ENCODE measurements at places on chromosomes 3 and 15.

DNA sequence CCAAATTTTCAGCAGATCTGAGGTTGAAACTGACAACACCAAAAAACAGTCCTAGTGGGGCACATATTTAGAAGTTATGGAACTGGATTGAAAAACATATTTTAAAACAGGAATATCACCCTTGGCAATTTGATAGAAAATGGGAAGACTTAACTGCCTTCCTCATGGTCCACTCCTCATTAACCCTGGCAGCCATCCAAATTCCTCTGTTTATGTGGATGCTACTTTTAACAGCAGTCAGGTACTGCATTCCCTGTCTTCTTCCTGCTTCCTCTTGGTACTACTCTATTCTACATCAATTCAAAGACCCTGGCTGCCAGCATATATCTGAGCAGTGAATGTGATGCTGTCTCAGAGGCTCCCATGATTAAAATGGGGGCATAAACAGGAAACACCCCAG is 54.3 kb downstream of the PDE8A start:
- DNase-seq = no peak

DNA sequence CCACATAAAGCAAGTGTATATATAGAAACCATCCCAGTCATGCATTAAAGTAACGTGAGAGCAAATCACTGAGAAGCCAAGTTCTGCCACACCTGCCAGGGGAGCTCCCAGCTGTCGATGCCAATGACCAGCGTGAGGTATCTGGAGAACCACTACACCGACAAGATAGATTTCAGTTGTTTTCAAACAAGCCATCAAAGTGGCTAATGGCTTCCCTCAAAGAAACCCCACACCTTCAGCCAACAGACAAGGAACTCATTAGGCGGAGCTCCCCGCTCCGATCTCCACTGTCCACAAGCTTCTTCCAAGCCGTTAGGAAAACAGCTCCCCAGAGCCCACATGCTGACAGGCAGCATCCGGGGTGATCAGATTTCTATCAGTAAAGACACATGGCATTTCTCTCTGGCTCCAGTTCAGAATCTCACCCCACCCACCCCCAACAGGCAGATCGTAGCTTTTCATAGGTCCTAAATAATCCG is 54.2 kb upstream of the SPATA12 start:
- DNase-seq = no peak

DNA sequence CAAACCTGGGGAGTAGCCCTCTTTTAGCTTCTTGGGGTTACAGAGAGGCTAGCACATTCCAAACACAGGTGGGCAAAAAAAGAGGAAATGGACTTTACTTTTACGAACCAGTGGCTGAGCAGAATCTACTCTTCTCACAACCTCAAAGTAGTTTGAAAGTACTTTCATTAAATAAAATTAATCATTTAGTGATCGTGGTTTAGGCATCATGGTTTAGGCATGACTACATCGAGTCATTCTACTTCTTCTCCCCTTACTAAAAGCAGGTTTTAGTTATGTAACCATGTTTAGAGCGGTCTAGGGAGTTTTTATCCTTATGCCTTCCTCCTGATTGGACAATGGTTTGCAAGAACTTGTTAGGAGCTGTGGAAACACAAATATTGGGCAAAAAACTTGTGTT is 2.5 kb upstream of the GREM1 start:
- DNase-seq = no peak

DNA sequence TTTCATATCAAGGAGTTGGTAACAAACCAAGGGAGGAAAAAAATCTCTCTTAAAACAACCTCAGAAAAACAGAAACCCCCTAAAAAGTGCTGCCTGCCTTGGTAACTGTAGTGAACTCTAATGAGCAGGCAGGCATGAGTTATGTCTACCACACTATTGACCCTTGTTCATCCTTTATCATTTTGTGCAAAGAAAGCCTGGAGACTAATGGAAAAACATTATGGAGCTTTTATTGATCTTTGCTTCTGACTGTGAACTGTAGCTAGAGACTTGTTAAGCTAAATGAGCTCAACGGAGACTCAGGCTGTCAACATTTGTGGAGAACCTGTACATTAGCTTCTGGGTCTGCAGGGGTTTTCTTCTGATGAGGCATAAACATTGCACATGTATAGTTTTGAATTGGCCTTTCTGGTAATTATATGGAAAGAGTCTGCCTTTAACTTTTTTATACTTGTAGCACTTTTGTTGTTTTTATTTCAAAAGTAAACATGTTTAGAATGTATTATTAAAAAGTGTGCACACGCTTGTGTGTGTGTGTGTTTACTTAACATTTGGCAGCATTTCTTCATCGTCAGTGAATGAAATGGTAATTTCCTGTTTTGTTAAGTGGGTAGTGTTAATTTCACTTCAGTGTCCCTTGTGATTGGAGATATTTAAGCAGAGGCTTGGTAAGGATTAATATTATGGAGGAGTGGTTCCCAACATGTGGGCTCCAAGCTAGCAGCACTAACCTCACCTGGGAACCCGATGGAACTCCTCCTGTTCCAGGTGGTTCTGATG is 15.9 kb upstream of the SPTSSB start:
- no peak for DNase-seq

- no peak for DNase-seq
Measured at GRCh38 chr3:195183071-195183776, 87.7 kb downstream of the XXYLT1 start.

GRCh38 chr3:61768284-61769037 is 207.1 kb downstream of the PTPRG start:
- DNase-seq = peak; percentile 47

- DNase-seq = peak; percentile 88
Measured at GRCh38 chr3:14423197-14423743, 20.9 kb downstream of the SLC6A6 start.

GRCh38 chr15:99477791-99478471 is 87.9 kb upstream of the MEF2A start:
- DNase-seq = no peak

GRCh38 chr3:162143180-162143579 is 646.6 kb downstream of the OTOL1 start:
- DNase-seq = no peak

DNA sequence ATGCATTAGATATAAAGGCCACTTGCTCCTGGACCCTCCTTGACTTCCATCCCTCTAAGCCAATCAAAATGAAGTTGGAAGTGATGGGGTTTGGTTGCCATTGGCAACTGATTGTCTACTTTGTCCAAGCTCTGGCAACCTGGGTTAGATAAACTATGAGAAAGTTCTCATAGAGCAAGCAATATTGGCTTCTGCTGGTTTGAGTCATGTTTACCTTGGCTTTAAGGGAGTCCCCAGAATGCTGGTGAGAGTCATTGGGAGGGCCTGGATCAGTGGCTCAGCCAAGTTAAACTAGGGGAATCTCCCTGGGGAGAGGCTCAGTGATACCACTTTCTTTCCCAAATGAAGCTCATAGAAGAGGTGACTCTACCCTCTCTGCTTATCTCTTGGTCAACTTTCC is 176.3 kb upstream of the ROPN1 start:
- DNase-seq = no peak

DNA sequence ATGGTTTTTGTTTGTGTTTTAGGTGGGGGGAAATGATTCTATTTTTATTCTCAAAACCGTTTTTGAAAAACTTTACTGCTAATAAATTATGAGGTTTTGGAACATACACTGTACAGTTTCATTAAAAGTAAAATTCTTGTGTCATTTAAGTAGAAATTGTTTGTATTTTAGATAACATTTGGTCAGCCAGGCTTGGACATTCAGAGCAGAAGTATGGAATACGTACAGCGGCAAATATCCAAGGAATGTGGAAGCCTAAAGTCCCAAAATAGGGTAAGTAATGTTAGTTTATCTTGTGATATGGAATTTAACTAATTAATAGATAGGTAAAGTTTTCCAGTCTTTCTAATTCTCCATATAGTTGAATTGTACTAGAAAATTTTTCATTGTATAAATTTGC is 96.6 kb downstream of the SPRED1 start:
- DNase-seq = no peak

- DNase-seq = no peak
Measured at GRCh38 chr3:118781232-118781631, 253.4 kb downstream of the IGSF11 start.

DNA sequence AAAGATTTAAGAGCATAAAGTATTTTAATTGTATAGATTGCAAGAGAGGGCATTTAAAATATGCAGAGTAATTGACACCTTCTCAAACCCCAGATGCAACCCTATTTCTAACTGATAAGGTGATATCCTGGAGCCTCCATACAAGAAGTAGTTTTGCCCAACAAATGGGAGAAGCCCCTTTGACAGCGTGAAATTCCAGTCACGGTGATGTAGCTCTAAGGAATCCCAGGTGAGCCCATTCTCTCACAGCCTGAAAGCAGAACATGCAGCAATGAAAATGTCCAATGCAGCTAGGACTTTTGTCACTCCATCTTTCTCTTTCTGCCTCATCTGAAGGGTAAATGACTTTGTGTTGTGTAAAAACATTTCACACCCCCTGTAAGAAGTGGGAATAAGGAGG is 96.4 kb downstream of the TMEM212 start:
- no peak for DNase-seq

DNA sequence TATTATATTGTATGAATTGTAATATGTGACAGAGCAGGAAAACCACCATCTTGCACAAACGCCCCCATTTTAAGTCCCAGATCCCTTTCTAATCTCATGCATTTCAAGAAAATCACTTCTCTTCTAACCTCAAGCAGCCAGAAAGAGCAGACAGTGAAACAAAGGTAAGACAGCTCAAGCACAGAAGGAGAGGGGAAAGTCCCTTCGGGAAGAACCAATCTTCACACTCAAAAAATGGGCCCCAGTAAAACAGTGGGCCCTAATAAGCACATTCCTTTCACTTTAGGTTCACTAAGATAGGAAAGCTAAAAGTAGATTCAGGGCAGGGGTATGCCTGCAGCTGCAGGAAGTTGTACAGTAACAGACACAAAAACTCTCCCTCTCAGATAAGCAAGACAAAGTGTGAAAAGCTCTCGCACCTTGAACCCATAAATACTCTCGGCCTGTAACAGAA is 1268.7 kb downstream of the SI start:
- no peak for DNase-seq

DNA sequence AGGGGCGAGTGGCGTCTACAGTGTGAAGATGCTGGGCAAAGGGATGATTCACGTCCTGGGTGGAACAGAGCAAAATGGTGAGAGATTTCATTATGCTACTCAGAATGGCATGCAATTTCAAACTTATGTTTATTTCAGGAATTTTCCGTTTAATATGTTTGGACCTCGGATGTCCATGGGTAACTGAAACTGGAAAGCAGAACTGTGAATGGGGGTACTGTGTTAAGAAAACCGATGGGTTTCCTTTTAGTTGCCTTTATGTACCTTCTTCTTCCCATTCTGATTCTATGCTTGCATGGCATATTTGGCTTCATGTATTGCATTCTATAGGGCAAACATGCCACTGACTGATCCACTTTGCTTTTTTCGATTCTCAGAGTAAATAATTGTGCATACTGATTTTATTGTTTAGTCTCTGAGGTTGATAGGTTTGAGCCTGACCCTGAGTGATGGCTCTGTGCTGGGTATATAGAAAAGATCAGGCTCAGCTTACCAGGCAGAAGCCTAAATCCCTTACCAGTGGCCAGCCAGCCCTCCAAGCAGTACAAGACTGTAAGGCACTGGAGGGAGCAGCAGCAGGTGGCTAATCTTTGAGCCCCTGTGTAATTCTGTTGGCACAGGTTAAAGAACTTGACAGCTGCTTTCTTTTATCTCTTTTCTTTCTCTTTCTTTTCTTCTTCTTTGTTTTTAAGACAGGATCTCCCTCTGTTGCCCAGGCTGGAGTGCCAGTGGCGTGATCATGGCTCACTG is 4.5 kb downstream of the QTRT2 start:
- no peak for DNase-seq

- DNase-seq = no peak
Measured at GRCh38 chr15:35674873-35675781, 129.2 kb upstream of the DPH6 start.

GRCh38 chr3:28923994-28924393 is 356.9 kb upstream of the RBMS3 start:
- DNase-seq = no peak

GRCh38 chr3:76040946-76041345 is 255.6 kb upstream of the ZNF717 start:
- no peak for DNase-seq

- DNase-seq = no peak
Measured at GRCh38 chr15:76313731-76314130, 2.5 kb upstream of the ETFA start.

- DNase-seq = no peak
Measured at GRCh38 chr3:170440344-170440743, 21.7 kb downstream of the CLDN11 start.

DNA sequence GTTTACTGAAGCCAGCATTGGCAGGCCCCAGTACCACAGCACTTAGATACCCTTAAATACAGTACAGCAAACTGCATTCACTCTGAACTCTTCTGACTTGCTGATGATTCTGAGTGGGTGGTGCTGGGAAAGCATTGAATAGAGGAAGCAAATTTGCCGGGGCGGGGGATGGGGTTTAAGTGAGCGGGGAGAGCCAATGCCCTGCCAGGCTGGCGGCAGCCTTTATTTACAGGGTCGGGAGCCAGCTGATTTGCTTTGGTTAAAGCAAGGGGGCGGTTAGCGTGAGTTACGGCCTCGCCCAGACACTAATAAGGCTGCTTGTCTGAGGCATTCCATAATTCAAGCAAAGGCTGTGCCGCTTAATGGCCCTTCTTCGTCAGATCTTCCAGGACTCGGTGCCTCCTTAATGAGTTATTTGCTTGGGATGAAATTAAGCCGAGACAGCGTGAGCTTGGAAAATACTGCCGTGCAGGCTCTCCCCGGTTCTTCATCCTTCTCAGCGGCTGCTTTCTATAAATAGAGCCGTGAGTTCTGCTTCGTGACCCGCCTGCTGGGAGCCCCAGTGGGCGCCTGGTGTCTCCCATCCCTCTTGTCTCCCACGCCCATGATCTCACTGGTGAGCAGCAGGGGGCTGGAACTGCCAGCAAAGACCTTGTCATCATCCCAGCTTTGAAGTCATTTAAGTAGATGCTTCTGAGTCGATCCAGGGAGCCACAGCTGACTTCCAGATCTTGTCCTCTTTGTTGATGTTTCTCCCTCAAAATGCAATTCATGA is 25.8 kb downstream of the SPSB4 start:
- peak; percentile 42 for DNase-seq

GRCh38 chr15:37638691-37639090 is 295.7 kb upstream of the TMCO5A start:
- DNase-seq = no peak

- no peak for DNase-seq
Measured at GRCh38 chr3:128235207-128235926, 82.1 kb downstream of the EEFSEC start.

- DNase-seq = no peak
Measured at GRCh38 chr3:57143886-57144459, 21.2 kb downstream of the IL17RD start.

DNA sequence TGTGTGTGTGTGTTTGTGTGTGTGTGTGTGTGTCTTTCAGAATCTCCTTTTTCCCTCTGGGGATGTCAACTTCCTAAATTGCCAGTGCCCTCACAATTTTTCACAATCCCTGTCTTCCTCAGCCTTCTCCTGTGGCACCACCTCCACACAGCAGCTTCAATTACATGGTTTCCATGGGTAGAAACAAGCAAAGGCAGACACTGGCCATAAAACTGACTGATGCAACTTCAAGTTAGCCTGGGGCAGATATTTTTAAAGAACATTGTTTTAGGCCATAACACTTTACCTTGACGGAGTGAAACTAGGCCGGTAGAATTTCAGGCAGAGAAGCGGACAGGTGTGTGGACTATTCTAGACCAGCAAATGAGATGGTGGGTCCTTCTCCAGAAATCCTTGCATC is 405.8 kb upstream of the SUCLG2 start:
- DNase-seq = peak; percentile 11

All from large intestine (tissue), 12 donors.